ENCODE measurements at places on chromosomes 2 and 18.

GRCh38 chr18:58135183-58135641, 91.2 kb downstream of the NEDD4L start:
- DNase-seq: no peak

DNA sequence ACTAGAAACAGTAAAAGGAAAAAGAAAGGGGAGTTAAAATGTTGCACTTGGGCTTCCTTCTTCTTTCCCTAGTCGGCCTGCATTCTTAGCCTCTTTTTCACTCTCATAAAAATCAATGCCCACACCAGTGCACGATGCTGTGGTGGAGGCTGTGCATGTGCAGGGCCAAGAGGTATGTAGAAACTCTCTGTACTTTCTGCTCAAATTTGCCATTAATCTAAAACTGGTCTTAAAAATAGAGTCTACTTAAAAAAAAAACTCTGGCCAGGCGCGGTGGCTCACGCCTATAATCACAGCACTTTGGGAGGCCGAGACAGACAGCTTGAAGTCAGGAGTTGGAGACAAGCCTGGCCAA, 11.1 kb downstream of the TRAPPC8 start:
- no peak for DNase-seq

- DNase-seq: no peak
Observed at GRCh38 chr2:100803334-100803733, 16.6 kb upstream of the NPAS2 start.

- no peak for DNase-seq
Observed at GRCh38 chr2:235779444-235779896, 285.6 kb downstream of the AGAP1 start.

DNA sequence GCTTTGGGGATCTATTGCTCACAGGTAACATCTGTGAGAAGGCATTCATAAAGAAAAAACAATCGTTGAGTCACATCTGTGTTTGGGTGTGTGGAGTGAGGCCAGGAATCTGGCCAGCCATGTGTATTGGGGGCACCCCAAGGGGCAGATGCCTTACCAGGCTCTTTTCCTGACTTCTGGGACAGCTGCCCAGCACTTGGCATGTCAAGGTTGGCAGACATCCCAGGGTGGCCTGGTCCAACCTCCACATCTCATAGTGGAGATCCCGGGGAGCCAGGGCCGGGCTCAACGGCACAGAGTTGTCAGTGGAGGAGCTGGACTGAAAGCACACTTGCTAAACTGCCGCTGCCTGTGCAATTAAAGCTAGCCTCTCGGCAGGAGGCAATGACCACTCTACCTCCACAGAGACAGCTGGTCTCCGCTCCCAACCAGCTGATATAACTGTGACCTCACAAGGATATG, 75.3 kb upstream of the MGAT4A start:
- DNase-seq: peak; percentile 95

DNA sequence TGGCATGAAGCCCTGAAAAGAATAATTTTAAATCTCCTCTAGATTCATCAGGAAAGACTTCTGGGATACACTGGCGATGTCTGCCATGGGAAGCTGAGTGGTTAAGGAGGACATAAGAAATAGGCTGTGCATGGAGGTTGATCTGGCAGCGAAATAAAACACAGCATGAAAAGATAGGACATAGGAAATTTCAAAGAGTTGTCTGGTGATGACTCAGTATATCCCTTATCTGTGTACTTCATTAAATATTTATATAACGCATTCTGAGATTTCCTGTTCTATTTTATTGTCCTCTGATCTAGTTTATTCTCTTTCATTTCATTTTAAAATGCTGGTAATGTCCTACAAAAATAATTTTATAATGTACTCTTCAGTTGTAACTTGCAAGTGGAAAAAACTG, 1337.3 kb upstream of the DDX18 start:
- DNase-seq: no peak

- no peak for DNase-seq
Observed at GRCh38 chr2:178317811-178318210, 123.5 kb downstream of the OSBPL6 start.

- no peak for DNase-seq
Observed at GRCh38 chr18:63192885-63193349, 126.7 kb downstream of the BCL2 start.

DNA sequence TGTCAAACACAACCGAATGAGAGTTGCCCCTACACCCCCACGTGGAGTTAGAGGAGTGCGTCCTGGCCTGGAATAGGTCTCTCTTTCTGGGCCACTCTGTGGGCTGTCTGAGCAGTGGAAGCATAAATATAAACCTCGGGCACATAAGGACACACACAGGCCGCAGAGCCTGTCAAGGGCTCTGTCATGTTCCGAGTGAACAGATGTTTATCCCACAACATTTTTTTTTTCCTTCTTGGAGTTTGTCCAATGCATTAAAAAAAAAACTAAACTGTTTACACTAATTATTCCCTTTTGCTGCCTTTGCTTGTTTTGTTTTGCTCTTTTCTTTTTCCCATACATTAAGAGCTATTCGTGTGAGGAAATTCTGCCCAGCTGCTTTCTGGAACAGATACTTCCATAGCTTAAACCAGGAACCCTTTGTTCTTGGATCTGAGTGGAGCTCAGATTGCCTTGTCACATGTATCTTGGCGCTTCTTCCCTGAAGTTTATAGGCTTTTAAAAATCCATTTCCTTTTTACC, 228.3 kb upstream of the FOSL2 start:
- no peak for DNase-seq

- DNase-seq: no peak
Observed at GRCh38 chr2:69181806-69182427, 168.9 kb downstream of the ANTXR1 start.

DNA sequence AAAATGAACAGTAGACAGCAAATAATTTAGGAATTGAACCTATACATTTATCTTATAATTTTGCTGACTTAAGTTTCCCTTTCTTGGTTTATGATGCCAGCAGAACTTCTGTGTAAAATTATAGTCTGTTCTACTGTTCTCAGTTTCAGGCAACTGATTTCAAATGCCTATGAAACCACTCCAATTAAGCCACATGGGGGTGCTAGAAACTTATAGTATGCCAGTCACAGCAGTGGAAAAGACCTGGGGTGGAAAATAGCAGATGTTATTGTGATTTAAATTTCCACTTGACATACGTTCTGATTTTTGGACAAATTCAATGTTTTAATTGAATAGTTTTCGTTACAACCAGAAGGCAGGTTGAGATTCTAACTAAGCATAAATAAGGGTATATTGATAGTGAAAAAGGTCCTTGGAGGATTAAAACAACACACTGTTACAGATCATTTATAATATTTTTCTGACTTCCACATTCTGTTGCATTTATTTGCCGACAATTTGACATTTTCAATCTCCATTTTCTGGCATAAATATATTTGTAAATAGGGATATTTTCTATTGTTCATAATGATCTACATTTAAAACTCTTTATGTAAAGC, 61.4 kb downstream of the CPS1 start:
- DNase-seq: peak; percentile 23

- no peak for DNase-seq
Observed at GRCh38 chr18:78649421-78649820, 330.2 kb upstream of the SALL3 start.

GRCh38 chr2:116378786-116379185, 1435.7 kb upstream of the DDX18 start:
- DNase-seq: no peak

GRCh38 chr2:47249157-47249900, 94.2 kb upstream of the STPG4 start:
- DNase-seq: no peak

DNA sequence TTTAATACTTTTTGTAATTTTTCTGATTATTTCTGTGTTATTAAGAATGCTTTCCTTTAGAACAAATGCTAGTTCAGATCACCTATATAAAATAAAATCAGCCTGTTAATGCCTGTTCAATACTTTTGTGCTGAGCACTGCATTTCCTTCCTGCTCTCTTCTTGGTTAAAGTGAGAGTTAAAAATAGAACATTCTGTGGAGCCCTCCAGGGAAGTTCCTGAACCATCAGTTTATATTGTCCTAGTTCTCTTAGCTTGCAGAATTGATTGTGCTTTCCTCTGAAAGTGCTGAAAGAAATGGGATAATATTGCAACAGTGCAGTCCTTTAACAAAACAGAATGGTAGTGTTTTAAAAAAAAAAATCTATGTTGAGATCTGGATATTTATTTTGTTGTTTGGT, 74.6 kb upstream of the UBXN4 start:
- DNase-seq: no peak

DNA sequence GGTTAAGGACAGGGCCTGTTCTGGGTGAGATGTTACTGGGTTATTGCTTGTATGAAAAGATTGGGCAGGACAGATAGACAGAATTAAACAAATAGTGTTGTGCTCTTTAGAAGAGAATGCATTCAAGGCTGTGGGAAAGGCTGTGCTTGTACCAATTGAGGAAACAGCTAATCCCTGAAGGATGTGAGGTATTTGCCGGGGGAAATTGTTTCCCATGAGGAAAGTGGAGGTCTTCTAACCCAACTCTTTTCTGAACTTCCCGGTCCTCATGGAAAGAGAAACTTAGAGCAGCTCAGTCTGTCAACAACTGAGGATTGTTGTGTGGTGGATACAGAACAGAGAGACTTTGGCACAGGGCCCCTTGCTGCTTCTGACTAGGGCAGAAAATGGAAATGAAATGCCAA, 9.5 kb downstream of the SLC1A4 start:
- DNase-seq: no peak

- DNase-seq: no peak
Observed at GRCh38 chr18:32301976-32302743, 112.3 kb downstream of the MEP1B start.

- no peak for DNase-seq
Observed at GRCh38 chr2:222899413-222900181, 38.8 kb downstream of the ACSL3 start.

- DNase-seq: no peak
Observed at GRCh38 chr2:118856330-118856977, 9.0 kb upstream of the EN1 start.
